Karpas-422 (cell line): ENCODE measurements at places on chromosomes 13 and 19. TPM values are rescaled to one million over a fixed set of nuclear protein-coding genes. Genes with fewer than 3 reads are reported as not detected.

The TMEM255B gene
- 0.86 and 1.4 TPM in 2 replicates for total RNA-seq

The LILRB2 gene
- 0.22 and 0.61 TPM in 2 replicates for total RNA-seq

The HOMER3 gene
- 0.90 TPM in 1 of 2 replicates, not detected in the other for total RNA-seq

The ZNF878 gene
- total RNA-seq = 0.71 and 0.79 TPM in 2 replicates

The PSG11 gene
- not detected in 2 replicates for total RNA-seq

The KCTD12 gene
- 1.0 and 1.7 TPM in 2 replicates for total RNA-seq

The TNFRSF19 gene
- not detected in 2 replicates for total RNA-seq

The LMTK3 gene
- total RNA-seq = 0.54 TPM in 1 of 2 replicates, not detected in the other

- no peak for DNase-seq
Measured at GRCh38 chr19:38538386-38538785, 79.4 kb downstream of the MAP4K1 start.

GRCh38 chr13:38528986-38529385 lies 157.9 kb upstream of the FREM2 start:
- DNase-seq = no peak

GRCh38 chr19:57047743-57048142 lies 72.0 kb upstream of the USP29 start:
- DNase-seq = no peak

DNA sequence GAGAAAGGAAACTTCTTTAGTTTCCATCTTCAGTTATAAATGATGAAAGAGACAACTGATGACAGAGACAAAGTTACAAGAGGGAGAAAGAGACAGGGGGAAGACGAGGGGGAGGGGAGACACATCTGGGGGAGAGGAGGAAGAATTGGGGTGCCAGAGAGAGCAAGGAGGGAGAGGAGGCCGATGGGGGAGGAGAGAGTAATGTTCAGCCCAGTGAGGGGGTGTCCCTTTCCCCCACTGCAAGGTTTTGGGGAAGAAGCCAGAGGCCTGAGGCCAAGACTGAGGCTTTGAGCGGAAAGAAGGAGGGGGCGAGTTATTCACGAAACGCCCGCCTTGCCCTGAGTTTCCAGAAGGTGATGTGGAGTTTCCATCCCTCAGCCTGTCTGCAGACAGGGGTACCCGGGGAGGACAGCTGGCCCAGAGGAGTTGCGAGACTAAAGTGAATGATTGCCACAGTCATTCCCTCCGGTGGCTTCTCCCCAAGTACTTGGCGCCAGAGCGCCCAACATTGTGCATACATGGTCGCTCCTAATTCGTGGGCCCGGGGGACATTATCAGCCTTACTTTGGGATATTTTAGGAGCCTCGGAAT lies 558 bp upstream of the PPAN start:
- no peak for DNase-seq

DNA sequence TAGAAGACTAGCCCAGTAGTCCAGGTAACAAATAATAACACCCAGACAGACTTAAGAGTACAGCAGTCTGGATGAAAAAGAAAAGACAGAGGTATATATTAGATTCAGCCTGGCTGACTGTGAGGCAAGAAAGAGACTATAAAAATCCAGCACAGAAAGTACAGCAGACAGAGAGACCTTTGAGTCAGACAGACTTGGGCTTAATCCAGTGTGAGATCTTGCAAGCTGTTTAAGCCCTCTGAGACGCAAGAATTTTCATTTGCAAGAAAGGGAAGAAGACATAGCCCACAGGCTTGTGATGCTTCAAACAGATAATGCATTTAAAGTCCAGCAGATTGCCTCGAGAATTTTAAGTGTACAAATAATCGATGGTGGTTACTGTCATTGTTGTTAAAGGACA lies 471.4 kb downstream of the LIG4 start:
- DNase-seq = no peak

DNA sequence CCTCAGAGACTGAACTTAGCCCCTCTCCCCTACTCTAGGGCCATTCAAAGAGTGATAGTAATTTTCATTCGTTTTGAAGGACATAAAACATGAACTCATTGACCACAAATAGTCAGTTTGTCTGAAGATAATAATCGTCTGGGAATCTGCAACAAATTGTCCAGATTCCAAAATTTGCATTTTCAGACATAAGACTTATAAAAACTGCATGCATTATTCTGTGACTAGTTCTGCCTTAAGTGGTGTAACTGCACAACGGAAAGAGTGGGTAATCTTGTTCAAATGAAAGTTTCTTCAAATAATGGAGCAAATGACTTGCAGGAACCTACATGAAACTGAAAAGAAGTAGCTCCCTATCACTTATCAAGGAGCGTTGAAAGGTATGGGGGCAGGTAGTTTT lies 8.4 kb downstream of the CSNK1A1L start:
- no peak for DNase-seq

DNA sequence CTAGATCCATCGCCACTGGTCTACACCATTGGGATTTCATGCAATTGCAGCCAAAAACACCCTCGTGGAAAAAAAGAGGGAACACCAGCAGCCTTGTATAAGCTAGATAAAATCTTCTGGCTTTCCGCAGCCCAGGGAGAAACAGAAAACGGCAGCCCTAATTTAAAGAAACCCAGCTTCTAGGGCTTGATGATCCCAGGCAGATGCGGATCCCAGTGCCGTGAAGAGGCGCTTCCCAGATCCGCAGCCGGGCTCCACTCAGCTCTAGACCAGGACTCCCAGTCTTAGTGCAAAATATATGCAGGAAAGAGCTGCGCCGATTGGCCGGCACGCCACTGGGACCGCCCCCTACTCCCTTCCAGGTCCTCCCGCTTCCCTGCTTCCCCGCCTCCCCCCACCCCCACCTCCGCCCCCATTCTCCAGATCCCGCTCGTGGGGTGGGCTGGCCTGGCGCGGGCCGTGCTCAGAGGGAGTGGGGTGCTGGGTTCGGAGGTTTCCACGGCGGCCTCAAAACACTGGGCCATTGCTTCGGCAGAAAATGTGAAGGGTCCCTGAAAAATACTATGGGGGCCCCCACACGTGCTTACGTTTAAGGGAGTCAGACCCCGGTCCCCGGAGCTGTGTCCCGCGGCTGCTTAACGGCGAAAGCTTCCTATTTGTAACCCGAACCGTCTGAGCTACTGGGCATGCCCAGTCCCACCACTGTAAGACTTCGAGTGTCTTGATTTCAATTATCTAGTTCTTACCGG lies 63.1 kb downstream of the SERP2 start:
- DNase-seq = peak; percentile 86
